ENCODE measurements at places on chromosomes 13 and 19.

- peak; percentile 74 for DNase-seq
These were observed 26.2 kb downstream of the ZNF160 start for GRCh38 chr19:53076984-53077383.

DNA sequence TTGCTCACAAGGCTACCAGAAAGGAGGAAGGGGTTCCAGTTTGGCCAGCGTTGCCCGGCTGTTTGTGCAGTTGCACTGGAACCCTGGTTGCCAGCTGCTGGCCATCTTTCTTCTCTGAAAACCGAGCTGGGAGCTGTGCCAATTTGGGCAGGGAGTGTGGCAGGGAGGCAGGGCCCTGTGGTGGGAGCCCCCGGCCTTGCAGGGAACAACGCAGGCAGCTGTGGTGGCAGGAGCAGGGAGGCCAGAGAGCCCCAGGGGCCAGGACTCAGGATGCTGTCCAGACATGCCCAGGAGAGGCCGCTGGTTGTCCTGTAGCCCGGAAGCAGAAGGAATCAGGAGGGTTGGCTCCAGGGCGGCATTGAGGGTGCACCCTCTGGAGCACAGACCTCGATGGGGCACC lies 4.8 kb downstream of the KMT5C start:
- no peak for DNase-seq

- DNase-seq = no peak
These were observed 1.3 kb upstream of the CD177 start for GRCh38 chr19:43351998-43352746.

GRCh38 chr19:28494461-28494860 lies 718.5 kb downstream of the UQCRFS1 start:
- DNase-seq = no peak

- DNase-seq = no peak
These were observed 859 bp downstream of the ZNF433 start for GRCh38 chr19:12034620-12035019.

DNA sequence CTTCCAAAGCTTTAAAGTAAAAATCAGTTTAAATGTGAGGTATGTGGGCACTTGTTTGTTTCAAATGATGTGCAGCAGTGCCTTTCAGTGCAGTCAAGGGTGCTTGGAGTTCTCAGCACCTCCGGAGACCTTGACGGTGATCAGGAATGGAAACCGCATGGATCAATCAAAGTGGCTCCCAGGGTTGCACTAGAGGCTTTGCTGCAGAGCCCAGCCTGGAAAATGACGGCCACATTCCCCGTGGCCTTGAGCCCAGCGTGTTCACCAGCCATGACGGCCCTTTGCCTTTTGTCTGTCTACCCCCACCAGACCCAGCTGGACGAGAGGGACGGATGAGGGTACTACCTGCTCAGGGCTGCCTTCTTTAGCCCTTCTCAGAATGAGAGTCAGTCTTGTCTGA lies 320.0 kb downstream of the TEX29 start:
- no peak for DNase-seq

GRCh38 chr19:41624515-41624914 lies 2.4 kb downstream of the CEACAM4 start:
- no peak for DNase-seq

GRCh38 chr13:31781064-31781463 lies 41.7 kb downstream of the RXFP2 start:
- DNase-seq = no peak

DNA sequence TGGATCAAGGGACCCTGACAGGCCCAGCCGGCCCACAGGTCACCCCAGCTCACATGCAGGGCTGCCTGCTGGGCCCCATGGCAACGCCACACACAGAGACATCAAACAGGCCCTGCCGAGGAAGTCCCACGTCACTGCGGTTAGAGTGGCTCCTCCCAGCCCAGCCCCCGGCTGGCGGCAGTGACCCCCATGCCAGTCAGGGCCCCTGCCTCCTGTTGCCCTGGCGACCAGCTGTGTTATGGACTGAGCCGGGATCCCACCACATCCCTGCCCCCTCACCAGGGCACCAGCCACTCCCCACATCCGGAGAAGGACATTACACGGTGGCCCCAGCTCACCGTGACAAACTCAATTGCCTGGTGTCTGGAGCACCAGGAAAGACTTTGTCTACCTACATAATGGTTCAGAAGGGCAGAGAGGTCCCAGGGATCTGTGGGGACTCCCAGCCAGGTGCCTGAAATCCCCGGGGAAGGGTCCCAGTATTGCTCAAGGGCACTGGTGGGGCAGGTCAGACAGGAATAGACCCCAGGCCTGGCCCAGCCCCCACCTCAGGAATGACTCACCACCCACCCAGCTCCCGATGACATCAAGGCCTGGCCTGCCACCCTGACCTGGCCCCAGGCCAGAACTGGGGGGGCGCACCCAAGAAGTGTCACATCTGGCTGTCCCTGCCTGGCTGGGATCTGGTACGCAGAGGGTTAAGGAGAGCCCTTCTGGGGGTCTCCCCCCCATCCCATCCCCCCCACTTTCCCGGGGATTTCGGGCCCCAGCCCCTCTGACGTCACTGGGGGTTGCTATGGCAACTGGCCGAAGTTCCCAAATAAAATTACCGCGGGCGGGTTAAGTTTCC lies 30.2 kb upstream of the NANOS3 start:
- peak; percentile 89 for DNase-seq

- peak; percentile 53 for DNase-seq
These were observed 758 bp upstream of the CACNG7 start for GRCh38 chr19:53908106-53908934.

- peak; percentile 62 for DNase-seq
These were observed 10.4 kb downstream of the DEDD2 start for GRCh38 chr19:42206871-42207755.

DNA sequence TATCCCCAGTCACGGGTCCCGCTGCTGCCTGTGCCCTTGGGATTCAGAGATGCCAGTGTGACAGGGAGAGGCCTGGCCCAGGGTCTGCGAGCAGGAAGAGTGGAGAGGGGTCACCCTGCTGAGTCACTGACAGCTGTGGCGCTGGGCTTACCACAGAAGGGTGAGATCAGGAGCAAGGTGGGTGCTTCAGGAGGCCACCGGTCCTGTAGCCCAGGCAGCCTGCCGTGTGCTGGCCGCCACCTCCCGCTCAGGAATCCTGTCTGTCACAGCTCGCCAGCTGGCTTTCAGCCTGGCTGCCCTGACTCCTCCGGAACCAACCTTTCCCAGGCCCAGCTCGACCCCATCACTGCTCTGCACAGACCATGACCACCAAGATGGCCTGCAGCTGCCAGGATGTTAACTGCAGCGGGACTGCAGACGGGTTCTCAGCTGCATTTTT lies 25.3 kb downstream of the NAXD start:
- peak; percentile 30 for DNase-seq

DNA sequence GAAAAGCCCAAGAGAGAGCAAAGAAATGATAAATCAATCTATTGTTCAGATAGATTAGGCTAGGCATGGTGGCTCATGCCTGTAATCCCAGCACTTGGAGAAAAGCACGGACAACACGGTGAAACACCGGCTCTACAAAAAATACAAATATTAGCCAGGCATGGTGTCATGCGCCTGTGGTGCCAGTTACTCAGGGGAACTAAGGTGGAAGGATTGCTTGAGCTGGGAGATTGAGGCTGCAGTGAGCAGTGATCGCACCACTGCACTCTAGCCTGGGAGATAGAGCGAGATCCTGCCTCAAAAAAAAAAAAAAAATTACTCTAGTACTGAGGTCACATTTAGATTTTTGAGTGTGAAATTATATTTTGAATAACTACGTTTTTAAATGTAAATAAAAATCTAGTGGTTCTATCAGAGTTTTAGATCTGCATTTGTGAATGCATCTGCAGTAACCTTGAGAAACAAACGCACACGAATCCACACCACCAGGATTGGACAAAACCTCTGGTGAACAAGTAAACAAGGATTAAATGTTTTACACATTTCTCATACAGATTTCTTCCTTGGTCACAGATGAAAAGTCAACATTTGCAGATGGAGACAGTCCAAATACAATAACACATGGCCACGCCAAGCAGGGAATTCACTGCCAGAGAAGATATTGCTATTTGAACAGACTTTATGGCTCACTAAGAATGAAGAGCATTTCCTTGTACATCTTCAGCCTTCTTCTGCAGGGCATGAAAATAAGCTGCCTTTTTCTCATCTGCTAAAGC lies 917.6 kb downstream of the PCDH9 start:
- DNase-seq = peak; percentile 92

DNA sequence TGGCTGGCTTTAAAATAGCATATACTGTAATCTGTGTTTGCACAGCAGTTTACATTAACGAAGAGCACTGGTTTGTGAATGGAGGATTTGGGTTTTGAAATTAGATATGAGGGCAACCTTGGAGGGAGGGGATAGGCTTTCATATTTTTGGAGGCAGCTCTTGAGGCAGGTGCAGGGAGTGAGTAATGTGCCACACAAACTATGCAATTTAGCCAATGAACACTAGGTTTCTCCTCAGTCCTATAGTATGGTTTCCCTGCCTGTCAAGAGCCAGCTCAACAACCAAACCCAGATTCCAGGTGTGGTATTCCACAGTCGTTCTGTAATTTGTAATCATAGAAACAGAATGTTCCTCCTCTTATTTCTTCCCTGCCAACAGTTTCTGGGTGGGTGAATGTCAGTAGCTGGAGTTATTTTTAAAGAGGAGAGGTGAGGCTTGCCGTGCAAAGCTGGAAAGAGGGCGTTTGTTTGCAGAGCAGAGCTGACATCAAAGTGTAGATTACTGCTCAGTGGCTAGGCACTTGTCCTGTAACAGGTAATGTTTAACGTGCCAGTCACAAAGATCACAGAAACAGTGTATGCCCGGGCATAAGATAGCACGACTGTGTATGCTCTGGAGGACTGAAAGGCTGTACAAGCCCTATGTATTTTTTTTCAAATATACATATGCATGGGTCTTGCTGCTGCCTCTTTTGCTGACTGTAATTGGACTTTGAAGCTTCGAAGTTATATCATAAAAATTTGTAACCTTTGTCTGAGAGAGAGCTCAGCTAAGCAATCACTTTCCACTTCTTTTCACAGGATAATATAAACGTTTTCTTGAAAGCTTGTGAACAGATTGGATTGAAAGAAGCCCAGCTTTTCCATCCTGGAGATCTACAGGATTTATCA lies 124.2 kb downstream of the LMO7 start:
- peak; percentile 42 for DNase-seq

GRCh38 chr13:28492569-28493367 lies 2.2 kb downstream of the FLT1 start:
- peak; percentile 78 for DNase-seq

DNA sequence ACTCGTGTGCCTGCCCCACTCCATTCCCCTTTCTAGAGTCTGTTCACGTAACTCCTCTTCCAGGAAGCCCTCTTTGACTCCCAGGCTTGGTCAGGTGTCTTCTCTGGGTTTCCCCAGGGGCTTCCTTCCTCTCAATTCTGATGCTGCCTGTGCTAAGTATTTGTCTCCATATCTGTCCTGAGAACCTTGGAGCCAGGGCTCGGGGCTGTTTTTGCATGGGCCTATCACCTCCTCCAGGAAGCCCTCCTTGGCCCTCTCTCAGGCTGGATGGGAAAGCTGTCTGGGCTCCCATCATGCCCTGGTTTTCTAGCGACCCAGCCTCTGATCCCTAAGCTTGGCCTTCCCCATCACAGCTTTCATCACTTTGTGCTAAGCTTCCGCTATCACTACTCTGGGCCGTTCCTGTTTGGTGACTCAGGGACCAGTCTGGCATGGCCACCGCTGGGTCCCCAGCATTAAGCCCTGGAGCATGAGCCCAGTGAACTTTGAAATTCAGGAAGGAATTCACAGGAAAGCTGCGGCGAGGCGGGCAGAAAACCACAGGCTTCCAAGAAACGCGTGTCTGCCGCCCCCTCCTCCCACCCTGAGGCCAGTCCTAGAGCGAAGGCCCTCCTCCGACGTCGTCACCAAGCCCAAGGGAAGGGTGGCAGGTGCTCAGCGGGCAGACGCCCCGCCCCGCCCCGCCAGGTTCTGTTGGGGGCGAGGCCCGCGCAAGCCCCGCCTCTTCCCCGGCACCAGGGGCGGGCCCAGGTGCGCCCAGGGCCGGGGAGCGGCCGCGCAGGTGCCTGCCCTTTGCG lies 486 bp upstream of the SPINT2 start:
- DNase-seq = peak; percentile 23

GRCh38 chr19:47255879-47256692 lies at the start of gene CCDC9:
TSS of gene CCDC9 (plus strand) at chr19:47256525. CDS start at chr19:47258401, 1,876 bp downstream.
- DNase-seq = peak; percentile 93

DNA sequence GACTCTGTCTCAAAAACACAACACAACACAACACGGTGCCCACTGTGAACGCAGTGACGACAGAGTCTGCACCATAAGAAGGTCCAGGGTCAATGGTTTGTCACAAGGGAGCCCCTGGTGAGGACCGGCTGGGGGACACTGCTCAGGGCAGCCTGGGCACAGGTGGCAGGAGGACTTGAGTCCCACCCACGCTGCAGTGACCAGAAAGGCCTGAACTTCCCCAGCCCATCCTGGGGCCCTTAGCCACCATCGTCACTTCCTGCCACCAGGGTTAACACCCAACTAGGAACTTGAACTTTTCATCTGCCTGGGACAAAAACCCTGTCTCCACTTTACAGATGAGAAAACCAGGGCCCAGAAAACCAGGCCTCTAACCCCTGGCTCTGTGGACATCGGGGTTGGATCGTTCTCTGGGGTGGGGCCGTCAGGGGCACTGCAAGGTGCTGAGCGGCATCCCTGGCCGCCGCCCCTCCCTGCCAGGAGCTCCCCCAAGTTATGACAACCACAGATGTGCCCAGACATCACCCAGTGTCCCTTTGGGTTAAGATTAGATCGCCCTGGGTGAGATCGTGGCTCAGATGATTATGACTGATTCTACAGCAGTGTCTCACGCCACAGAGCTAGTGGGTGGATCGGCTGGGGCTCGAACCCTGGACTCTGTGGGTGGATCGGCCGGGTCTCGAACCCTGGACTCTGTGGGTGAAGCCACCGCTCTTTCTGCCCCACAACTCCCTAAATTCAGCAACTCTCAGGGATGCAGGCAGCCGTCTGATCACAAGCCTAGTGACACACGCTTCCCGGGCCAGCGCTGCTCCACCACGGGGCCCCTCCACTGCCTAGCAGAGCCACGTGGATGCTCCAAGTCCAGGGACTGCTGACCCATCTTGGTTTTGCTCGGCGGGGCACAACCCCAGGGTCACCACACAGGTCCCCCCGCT lies 14.0 kb downstream of the MOB3A start:
- no peak for DNase-seq

- no peak for DNase-seq
These were observed 4.8 kb downstream of the GRIN3B start for GRCh38 chr19:1004803-1005664.

- no peak for DNase-seq
These were observed 27.9 kb downstream of the MIPEP start for GRCh38 chr13:23861310-23861709.

GRCh38 chr19:13004273-13004672 lies 9.0 kb downstream of the NFIX start:
- no peak for DNase-seq

GRCh38 chr19:6141217-6141616 lies 5.8 kb downstream of the ACSBG2 start:
- DNase-seq = no peak

- DNase-seq = no peak
These were observed 37.2 kb downstream of the LTBP4 start for GRCh38 chr19:40638327-40638726.

DNA sequence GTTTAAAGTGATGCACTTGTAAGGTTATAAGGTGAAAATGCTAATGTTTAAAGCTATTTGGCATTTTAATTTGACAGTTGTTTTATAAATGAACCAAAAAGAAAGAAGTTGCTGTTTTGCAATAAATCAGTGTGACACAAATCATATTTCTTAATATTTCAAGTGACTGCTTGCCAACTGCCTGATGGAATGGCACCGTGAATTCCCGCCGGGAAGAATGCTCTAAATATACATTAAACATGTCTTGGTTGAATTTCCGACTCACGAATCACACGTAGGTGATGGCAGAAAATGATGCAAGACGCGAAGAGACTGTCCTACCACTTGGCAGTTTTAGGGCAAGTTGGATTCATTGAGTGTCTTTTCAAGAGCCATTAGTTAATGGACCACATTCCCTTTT lies 3.1 kb upstream of the GJB2 start:
- DNase-seq = no peak

- DNase-seq = no peak
These were observed 45.3 kb downstream of the LRCH1 start for GRCh38 chr13:46598140-46598819.

Measured in iris pigment epithelial cell (primary cell).